Hematopoietic multipotent progenitor cell treated with erythropoietin and hydrocortisone succinate and interleukin-3 and kit ligand, for 4 days (in vitro differentiated cells): ENCODE measurements at places on chromosomes 5 and 9.

DNA sequence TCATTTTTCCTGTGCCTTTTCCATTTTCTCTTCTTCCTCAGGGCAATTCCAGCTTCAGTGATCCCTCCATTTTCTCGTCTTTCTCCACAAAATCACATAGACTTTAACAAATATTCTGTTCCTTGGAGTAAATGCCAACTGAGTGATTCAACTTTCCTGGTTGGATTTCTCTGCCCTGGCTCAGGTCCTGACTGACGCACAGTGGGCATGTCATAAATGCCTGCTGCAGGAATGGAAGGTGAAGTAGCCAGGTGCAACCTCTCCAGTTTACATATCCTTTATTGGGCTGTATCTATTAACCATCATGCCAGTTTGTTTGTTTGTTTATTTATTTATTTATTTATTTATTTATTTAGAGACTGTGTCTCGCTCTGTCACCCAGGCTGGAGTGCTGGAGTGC is 95.1 kb downstream of the MEF2C start:
- no peak for DNase-seq

GRCh38 chr5:116785106-116785505 is 210.5 kb upstream of the SEMA6A start:
- DNase-seq, result no peak

DNA sequence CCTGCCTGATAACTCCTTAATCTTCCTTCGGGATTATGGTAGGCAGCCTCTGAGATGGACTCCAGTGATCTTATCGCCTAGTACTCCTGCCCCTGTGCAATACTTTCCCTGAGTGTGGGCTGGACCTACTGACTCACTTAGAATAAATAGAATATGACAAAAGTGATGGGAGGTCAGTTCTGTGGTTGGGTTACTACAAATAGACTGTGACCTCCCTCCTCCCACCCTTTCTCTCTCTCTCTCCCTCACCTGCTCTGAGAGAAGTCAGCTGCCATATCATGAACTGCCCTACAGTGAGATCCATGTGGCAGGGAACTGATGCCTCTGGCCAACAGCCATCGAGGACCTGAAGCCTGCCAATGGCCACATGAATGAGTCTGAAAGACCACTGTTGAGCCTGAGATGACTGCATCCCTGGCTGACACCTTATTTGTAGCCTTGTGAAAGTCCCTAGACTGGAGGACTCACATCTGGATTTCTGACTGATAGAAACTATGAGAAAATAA is 31.7 kb downstream of the NRG2 start:
- no peak for DNase-seq

DNA sequence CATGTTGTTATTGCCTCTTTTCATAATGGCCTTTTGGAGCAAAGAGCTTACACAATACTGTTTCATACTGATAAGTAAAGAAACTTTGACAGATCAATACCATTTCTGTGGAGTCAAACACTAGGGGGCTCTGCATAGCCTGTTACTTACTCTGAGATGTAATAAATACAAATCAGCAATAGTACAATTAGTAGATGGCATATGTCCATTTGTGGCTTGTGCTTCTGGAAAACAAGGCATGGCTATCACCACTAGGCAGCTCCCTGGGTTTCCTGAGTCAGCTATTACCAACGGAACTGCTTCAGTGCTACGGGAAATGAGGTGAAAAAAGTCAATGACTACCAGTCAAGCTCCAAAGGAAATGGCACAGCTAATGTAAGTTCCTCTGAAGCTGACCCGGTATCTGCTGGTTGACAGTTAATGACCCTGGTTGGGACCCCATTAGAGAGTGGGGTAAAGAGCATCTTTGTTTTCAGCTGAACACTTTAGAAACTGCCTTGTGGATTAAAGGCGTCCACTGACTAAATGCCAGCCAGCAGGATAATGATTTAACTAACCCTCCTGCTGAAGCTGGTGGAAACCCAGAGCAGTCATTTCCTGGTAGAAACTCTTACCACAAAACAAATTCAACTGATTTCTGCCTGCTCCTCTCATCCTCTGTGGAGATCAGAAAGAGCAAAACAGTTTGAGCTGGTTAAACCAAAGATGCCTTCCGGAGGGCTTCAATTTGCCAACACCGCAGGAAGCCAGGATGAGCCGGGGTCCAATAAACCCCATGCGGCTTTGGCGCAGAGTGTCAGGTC is 69.0 kb upstream of the FAM169A start:
- peak; percentile 69 for DNase-seq

GRCh38 chr9:117355542-117355941 is 59.3 kb downstream of the ASTN2 start:
- no peak for DNase-seq

DNA sequence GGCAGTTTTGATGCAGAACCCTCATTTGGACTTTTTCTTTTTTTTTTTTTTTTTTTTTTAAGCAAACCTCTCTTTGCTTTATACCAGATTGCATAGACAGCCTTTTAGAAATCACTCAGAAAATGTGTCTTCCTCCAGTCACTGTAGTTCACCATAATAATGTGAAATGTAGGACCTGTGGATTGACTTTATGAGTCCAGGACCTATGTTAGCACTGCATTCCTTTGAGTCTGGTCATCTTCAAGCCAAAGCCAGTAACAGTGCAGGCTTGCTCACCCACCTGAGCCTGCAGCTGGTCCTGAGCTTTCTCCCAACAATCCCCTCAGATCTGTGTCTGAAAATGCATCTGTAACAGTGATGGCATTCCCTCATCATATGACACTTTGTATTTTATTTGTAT is 110.7 kb upstream of the NFIL3 start:
- DNase-seq, result no peak

DNA sequence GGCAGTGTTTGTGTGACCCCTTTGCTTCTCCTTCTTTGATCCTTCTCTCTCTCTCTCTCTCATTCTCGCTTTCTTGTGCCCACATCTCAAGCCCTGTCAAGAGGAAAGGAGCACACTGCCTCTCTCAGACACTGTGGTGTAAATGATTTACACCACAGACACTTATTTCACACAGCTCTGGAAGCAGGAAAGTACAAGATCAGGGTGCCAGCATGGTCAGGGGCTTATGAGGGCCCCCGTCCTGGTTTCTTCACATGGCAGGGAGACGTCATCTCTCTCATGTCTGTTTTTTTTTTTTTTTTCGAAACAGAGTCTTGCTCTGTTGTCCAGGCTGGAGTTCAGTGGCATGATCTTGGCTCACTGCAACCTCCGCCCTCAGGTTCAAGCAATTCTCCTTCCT is 6.4 kb downstream of the FABP6 start:
- DNase-seq, result no peak

- DNase-seq, result no peak
Observed at GRCh38 chr5:14064841-14065240, 78.3 kb upstream of the TRIO start.

- DNase-seq, result no peak
Observed at GRCh38 chr5:53882006-53882675, 321.7 kb downstream of the NDUFS4 start.

DNA sequence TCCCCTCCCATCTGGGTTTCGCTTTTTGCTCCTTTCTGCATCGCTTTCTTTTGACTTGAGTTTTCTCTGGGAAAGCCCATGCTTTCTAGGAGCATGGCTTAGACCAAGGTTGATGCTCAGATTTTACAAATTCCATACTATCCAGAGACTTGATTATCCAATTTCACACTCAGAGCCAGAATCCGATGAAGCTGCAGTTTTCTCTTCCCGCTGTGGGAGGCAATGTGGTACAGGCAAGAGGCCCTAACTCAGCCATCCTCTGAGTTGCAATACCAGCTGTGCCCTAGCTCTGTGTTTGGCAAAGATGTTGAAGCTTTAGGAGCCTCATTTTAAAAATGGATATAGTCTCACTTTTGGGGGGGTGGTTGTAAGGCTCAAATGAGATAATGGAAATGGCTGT is 85.1 kb downstream of the BRINP1 start:
- peak; percentile 11 for DNase-seq

DNA sequence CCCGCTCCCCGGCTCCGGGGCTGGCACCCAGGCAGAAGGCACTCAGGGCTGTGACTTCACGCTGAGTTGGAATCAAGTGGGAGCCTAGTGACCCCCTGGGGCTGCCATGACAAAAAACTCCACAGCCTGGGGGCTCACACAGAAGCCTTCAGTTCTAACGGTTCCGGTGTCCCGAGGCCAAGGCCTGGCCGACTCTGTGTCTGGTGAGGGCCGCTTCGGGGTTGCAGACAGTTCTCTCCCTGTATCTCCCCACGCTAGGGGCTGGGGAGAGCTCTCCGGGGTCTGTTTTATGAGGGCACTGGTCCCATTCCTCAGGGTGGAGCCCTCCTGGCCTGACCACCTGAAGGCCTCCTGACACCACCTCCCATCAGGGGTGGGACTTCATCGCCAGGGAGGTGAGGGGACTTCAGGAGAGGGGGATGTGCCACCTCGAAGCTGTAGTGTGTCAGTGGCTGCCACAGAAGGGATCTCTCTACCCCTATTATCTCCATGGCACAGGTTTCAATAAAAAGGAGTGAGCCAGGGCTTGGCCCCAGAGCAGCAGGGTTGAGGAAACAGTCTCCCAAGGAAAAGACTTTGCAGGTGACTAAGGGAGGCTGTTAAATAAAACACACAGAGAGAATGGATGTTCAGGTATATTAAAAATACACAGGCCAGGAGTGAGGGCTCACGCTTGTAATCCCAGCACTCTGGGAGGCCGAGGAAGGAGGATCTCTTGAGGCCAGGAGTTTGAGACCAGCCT is 1.5 kb upstream of the SLC6A3 start:
- DNase-seq, result no peak

- DNase-seq, result no peak
Observed at GRCh38 chr5:163766936-163767670, 261.7 kb downstream of the MAT2B start.

GRCh38 chr5:110339399-110339798 is 387.1 kb downstream of the TMEM232 start:
- DNase-seq, result no peak

GRCh38 chr9:99056886-99057664 is 47.8 kb upstream of the TGFBR1 start:
- peak; percentile 73 for DNase-seq

DNA sequence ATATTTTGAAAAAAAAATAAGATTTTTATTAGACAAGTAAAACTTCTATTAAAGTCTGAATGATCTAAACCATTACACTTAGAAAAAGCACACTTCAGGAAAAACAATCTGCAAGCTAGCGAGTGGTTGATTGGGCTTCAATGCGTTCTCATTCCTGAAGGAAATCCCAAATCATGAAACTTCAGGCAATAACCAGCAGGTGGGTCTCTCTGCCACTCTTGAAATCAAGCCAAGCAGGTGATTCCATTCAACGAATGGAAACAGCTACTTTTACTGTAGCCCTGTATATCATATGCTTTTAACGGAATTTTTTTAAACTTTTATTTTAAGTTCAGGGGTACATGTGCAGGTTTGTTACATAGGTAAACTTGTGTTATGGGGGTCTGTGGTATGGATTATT is 234.5 kb upstream of the TRPM3 start:
- DNase-seq, result no peak

DNA sequence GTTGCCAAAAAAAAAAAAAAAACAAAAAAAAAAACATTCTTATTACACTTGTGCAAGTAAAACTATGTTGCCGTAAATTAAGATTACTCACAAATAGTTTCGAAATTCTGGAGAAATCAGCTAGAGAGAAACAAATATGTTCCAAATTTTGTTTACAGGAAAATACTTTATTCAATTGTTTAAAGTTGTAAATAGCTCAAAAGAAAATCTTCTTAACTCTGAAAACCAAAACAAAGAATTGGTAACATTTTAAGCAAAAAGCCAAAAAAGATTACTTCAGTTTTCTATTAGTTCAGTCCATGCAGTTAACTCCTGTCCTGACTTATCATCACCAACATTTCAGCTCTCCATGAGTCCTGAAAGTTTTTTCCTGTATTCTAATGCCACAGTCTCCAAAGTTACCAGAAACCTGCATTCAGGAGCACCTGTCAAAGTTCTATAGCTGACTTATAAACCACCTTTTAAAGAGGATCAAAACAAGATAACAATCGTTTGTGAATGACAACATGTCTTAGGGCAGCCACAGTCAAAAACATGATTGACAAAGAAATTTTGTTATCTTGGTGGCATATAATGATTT is 194.1 kb downstream of the RANBP17 start:
- DNase-seq, result peak; percentile 15

GRCh38 chr9:108586471-108587139 is 269.2 kb downstream of the ACTL7B start:
- no peak for DNase-seq

DNA sequence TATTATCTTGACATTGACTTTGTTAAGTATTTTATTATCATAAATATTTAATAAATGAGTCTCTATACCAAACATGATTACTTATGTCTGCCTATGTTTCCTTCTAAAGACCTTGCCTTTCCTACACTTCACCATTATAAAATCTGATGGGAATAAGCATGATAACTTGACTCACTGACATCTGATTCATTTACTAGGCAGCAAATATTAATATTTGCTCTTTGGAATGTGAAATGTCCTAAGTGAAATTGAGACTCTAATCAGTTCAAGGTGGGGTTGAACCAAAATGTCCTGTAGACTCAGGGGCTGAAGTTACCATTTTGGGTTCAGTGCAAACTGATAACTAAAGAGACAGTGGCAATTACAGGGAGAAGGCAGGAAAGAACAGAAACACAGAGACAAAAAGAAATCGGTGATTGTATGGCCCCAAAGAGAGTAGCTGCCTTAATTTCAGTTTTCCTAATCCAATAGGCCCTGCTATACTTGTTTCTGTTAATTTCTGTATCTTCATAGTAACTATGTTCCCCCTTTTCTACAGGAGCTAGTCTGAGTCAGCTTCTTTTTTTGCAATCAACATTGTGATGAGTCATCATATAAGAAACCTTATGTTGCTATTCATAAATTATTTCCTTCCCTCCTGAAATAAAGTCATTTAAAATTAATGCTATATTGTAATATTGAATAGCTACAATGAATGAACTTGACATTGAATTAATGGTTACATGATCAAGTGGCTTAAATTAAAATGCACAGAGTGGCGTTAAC is 296.8 kb downstream of the PDE4D start:
- DNase-seq, result peak; percentile 70

- peak; percentile 43 for DNase-seq
Observed at GRCh38 chr5:129367883-129368282, 92.2 kb upstream of the ADAMTS19 start.

DNA sequence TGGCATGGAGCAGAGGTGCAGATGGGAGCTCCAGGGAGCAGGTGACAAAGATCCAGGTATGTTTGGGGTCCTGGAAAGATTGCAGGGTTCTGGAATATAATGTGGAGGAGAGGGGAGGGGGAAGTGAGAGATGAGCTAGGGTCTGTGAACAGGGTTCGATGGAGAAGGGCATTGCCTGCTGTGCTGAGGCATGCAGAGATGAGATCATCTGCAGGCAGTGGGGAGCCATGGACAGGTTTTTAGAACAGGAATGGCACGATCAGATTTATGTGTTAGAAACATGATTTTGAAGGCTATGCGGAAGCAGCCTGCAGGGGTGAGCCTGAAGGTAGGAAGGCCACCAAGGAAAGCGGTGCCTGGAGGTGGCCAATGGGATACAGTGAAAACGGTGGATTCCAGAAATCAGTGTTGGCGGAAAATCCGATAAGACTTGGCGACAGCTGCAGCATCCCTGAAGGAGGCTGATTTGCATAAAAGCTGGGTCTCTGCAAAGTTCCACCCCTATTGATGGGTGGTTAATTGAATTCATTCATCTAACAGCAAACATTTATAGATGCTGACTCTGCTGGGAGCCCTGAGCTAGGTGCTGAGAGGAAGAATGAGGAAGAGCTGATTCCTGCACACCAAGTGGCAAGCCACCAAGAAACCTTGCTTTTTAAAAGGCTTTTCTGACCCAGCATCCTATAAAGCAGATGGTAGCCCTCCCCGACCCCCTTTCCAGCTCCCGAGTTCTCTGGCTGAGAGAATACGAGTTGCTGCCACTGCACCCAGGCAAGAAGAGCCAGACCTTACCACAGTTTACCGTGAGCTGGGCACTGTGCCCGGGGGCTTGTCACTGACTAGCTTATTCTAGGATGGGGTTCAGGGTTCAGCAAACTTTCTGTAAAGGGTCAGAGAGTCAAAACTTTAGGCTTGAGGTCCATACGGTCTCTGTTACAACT is 139.2 kb upstream of the SMIM23 start:
- DNase-seq, result no peak
